ENCODE measurements at places on chromosomes 2 and 18.

DNA sequence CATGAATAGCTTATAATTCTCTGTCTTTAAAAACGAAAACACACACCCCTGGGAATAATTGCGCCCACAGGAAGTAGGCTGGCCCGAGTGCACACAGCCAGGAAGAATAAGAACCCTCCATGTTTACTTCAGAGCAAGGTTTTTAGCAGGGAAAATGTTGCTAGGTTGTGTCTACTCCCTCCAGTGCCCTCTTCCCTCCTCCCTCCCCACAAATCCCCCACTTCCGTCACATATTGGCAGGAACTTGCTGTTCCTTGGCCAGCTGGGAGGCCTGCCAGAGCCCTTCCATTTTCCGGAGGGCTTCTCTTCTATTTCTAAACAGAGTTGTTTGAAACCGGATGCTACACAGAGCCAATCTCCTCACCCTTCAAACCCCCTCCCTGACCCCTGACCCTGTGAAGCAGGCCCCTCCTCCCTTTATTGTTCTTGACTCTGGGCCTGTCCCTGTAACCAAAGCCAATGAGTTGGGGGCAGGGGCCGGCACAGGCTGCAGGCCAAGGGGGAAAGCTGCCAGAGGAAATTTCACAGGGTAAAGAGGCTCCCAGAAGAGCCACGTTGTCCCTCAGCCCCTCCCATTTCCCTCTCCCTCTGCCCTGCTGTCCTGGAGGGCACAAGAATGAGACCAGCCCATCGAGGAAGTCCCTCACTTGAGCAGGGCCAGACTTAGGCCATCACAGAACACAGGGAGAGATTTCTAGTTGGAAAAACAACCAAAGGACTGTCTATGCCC lies 49.8 kb upstream of the LGALSL start:
- DNase-seq: peak; percentile 81

DNA sequence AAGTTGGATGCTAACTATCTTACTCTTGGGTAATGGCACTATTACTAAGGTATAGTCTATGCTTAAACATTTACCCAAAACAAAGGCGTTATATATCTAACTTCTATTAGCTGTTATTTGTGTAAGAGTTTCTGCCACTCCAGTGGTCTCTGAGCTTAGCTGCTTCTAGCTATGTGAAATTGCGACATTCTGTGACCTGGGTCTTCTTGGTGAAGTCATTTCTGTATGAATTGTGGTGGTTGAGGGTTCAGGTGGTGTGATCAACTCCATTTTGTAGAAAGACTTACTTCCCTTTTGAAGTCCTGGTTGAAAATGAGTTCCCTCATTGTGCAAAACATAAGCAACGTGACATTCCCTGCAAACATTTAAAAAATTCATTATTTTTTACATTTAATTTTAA lies 221.6 kb downstream of the PIK3C3 start:
- DNase-seq: no peak

- peak; percentile 91 for DNase-seq
These were observed 1.5 kb downstream of the CTDSP1 start for GRCh38 chr2:218400930-218401881.

DNA sequence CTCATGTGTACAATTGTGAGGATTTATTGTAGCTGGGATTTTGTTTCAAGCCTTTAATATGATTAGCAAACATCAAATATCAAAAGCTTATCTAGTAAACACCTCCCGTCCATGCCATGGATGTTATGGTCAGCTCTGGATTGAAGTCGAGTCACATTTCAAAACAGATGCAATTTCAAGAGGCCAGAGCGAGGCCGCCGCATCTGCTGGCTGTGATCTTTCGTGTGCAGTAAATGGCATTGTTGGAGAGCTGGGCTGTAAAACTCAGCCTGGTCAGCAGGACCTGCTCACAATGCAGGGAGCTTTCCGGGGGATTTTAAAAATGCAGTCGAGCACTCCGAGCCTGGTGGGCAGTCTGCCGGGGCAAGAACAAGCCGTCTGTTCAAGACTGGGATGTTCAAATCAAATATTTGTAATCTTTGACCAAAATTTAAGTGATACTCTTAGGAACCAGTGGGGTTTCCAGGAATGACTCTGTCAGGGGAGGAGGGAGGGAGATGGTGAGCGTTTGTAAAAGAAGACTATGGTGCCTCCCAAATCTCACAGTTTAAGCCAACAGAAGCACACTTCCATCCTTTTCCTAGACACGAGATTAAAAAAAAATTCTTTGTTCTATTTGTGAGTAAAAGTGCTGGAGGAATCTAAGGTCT lies 97.6 kb downstream of the MYCN start:
- no peak for DNase-seq

DNA sequence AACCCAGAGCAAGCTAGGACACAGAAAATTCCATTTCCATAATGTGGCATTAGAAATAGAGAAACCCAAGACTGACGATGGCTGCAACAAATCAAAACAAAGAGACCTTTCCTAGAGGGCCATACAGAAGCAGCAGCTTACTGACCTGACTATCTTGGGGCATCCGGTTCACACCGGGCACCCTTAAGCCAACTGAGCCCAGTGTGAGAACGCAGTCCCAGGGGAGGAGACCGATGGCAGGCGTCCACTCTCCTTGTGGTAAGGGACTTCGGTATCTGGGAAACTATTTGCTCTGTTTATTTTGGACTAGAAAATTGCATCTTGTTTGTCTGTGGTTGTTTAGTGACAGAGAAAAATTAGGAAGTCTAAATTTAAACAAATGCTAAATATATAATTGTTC lies 244.8 kb upstream of the COPS8 start:
- DNase-seq: no peak
